Stimulated activated CD4-positive, alpha-beta T cell treated with anti-CD3 and anti-CD28 coated beads, Interleukin-1b, Interleukin-23, amount 100 ng/mL, for 48 hours (primary cell): ENCODE measurements at places on chromosomes 11 and 22.

- DNase-seq, result no peak
Measured at GRCh38 chr22:45757068-45757467, 85.4 kb downstream of the ATXN10 start.

- no peak for DNase-seq
Measured at GRCh38 chr11:131378931-131379330, 8.5 kb downstream of the NTM start.

DNA sequence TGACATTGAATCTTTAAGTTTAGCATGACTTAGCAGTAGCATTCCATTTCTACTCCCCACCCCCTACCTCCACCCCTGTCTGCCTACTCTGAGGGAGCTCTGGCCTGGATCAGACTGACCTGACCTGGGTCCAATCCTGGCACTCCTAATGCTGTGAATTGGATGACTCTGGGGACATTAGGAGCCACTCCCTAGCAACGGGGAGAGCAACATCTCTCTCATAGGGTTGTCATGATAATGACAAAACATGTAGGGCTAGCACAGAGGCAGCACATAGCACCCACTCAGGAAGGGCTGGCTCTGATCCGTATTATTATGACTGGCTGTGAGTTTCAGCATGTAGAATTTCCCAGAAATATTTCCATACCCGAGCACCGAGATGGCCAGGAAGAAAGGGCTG is 40.5 kb downstream of the CABIN1 start:
- no peak for DNase-seq

DNA sequence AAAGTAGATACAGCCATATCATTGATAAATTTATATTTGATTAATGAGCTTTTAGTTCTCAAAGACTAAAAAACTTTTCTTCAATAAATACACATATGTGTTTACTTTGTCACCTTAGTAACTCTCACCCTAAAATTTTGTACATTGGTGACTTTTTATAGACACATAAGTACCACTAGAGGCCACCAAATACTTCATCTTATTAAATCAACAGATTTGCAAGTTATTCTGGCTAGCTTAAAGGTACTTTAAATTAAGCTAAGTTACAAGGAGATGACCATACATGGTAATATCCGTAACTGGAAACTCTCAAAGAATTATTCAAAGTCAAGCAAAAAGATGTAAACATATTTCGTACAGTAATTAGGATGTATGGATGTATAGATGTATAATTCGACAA is 112.2 kb downstream of the SBF2 start:
- no peak for DNase-seq

GRCh38 chr11:132944569-132944944 is 587.7 kb downstream of the OPCML start:
- DNase-seq, result no peak

DNA sequence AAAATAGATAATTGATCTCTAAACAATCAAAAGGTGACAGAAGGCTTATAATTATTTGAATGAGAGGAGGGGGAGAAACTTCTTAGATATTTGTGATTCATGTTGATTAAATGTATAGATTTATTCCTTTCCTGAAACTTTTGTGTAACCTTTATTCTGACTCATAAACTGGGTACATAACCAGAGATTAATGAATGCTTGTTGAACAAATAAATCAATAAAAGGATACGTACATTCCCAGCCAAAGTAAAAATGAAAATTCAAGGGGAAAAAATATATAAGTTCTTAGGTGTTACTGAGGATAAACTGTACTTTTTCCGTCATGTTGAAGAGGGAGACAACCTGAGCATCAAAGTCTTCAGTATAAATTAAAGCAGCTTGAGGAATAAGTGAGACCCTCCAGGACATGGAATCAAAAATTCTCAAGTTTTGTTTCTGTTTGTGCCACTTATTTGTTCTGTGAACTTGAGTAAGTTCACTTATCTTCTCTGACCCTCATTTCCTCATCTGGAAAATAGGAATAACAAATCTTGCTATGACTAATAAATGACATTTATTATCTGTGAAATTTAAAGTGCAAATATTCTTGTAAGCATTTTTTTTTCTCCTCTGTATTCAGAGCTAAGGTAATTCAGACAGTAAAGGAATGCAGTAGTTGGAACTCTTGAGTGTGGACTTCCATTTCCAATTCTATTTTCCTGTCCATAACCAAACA is 195.4 kb downstream of the METTL15 start:
- DNase-seq, result no peak

DNA sequence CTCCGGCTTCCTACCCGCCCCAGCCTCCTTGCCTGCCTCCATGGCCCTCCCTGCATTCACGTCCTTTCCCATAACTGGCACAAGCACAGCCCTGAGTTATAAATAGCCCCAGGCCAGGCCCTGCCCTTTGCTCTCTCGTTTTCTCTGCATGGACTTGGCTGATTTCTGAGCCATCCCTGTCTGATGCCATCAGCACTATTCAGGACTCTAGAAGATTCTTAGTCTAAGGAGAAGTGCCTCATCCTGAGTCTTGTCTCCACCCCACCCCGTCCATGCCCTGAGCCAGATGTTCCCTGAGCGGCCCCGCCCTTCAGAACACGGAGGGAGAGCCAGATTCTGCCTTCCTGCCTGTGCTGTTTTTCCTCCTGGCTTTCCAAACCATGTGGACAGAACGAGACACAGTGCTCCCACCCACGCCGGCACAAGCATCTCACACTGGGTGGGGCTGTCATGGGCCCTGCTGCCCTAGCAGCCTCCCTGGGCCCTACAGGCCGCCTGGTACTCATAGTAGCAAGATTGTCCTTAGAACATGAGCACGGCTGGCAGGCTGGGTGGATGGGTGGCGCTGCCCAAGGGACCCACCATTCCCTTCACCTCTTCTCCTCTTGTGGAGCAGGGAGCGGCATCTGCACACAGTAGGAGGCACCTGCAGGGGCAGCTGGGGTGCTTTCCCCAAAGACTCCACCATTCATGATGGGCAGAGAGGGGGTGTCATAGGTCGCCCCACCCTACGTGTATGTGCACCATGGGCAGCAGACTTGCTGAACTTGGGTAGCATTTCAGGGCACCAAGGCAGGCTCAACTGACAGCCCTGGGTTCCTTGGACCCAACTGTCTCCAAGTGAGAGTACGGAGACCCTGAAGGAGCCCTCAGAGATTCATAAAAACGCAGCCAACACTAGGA is 76.9 kb downstream of the BCR start:
- no peak for DNase-seq

DNA sequence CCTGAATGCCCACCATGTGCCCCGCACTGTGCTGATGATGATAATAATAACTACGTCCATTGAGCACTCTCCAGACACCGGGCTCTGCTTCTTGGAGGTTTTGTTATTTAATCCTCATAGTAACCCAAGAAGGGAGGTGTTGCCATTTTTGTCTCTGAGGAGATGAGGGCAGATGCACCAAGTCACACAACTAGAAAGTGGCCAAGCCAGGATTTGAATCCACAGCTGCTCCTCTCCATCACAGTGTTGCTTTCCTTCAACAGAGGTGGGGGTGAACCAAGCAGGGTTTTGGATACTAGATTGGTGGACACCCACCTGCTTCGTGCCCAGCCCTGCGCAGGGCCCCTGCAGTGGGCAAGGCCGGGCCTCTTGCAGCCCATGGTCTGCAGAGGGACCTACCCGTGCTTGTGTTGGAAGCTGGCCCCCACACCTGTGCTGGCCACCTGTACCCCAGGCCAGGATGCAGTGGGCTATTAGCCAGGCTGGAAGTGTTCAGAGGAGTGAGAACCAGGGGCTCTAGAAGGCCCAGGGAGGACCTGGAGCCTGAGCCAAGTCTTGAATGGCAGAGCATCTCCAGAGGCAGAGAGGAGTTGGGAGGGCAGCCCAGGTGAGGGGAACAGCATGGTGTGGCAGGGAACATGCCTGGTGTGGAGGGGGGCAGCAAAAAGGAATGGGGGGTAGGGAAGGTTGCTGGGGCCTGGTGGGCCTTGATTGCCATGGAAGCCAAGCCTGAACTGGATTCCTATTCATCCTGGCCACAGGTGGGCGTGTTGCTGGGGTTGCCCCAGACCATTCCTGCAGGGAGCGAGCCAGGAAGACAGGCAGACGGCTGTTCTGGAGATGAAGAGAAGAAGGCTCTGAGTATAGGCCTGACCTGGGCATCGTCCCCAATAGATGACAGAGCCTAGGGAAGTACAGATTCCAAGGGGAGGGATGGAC is 2.7 kb upstream of the DPP3 start:
- DNase-seq, result no peak

GRCh38 chr11:31882951-31883392 is 71.8 kb upstream of the PAX6 start:
- no peak for DNase-seq

GRCh38 chr11:60991457-60991856 is 20.0 kb downstream of the CD6 start:
- DNase-seq, result peak; percentile 64

DNA sequence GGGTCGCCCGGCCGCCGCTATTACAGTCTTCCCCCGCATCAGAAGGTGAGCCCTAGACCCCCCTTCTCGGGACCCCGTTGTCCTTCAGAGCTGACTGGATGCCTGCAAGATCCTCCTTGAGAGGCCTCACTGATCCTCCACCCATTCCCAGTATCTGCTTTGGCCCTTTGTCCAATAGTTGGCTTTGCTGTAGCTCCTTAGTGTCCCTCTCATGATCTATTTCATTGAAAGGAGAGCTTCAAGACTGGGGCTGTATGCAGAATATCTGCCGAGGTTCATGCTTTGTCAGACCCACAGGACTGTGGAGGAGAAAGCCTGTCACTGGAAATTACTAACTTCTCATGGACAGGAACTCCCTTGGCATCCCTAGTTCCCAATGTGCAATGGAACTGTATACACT is 499 bp downstream of the DLAT start:
- DNase-seq, result no peak

DNA sequence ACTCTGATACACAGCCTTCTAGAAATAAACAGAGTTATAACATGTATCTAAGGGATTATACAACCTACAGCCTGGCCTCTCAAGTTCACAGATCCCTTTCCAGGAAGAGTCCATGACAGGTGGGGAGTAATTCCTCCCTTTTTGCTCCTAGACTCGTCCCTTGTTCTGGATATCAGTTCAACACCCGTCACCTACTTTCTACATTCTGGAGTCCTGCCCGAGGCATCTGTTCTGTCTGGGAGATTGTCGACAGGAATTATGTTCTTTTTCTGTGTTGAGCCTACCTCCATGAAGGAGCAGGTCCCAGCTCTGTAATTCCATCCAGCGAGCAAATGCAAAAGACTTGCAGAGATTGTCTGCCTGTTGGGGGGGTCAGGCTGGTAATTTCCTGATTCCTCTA is 224.6 kb upstream of the NTM start:
- no peak for DNase-seq

DNA sequence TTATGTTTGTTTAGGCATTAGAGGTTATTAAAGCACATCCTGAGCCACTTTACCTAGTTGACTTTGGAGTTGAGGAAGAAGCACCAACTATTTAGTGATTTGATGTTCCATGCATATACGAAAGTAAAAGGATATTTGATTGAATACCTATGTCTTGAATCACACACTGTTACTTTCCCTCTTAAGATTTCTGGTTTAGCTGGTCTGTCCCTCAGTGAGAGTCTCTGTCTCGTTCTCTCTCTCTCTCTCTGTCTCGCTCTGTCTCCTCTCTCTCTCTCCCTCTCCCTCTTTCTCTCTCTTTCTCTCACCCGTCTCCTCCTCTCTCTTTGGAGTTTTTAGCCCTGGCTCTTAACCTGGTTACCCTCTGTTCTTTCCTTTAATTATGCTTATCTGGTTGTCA is 11.0 kb downstream of the CTNND1 start:
- no peak for DNase-seq

GRCh38 chr11:3825473-3826154 is 15.1 kb downstream of the RHOG start:
- no peak for DNase-seq

GRCh38 chr22:33024626-33025025 is 33.6 kb downstream of the SYN3 start:
- DNase-seq, result no peak

DNA sequence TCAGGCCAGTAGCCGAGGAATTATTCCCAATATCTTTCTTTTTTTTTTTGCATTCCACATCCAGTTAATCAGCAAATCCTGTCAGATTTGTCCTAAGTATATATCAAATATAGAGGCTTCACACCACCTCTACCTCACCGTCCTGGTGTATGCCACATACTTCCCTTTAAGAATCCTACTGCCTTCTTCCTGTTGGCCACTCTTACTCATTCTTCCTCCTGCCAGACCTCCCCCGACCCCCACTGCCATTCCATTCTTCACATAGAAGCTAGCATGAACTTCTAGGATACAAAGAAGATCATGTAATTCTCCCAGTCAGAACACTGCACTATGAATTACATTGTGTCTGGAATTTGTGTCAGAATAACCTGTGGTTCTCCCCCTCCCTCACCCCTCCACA is 89.5 kb downstream of the TRIM44 start:
- DNase-seq, result no peak

DNA sequence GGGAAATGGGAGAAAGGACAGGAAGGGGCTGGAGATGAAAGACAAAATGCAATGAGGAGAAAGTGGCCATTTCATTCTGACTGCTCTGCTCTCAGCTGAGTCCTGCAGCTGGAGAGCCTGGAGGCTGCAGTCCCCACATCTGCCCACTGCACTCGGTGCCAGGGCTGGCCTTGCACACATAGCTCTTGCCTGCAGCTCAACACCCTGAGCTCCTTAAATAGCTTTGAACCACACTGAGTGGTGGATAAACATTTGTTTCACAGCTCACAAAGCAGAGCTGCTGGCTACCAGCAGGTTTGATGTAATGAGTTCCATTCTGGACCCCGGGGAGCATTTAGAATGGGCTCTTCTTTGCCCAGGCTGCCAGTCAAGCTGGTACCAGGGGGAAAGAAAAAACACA is 426.1 kb upstream of the CADM1 start:
- no peak for DNase-seq

GRCh38 chr22:26983311-26983710 is 325.9 kb downstream of the MIAT start:
- DNase-seq, result no peak
